EH (cell line): ENCODE measurements at places on chromosomes 7 and 10.

DNA sequence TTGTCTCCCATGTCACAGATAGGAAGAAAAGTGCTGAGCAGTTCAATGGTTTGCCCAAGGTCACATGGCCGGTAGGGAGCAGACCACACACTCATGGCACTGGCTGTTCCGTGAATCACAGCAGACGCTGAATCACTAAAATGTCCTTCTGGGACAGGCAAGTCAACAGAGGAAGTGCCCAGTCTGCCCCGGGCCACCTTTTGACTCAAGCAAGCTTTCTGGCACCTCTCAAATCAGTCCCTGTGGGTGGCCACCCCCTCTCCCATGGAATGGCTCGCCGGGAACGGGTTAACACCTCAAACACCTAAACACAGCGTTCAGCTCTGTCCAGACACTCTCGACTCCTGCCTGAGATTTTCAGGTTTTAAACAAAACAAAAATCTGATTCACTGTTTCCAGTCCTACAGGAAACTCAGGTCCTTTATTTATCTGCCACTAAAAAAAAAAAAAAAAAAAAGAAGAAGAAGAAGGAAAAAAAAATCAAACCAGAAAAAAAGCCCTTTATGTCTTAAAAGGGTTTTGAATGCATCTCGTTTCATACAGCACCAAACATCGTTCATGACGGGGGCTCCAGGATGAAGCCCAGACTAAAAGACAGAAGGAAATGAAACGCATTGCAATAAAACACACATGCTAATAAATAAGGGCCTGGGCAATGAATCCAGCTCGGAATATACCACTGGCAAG lies 15.5 kb downstream of the CARD11 start:
- peak; percentile 33 for DNase-seq

GRCh38 chr10:124837687-124838086 lies 36.1 kb downstream of the ABRAXAS2 start:
- no peak for DNase-seq

DNA sequence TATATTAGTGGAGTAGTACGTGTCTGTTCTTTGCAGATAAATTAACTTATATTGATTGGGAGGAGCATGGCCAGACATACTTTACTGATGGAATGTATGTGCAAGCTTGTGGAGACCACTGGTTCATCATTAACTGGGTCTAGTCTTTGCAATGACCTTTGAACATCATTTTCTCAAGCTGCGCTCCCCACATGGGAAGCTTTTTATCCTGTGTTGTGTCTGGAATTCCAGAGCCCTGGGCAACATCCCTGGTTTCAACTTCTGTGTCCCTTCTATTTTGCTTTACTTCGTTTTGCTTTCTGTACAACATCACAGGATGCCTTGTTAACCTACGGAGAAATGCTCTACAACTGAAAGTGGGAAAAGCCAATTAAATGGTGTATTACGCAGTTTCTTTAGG lies 38.3 kb downstream of the MACROH2A2 start:
- no peak for DNase-seq

DNA sequence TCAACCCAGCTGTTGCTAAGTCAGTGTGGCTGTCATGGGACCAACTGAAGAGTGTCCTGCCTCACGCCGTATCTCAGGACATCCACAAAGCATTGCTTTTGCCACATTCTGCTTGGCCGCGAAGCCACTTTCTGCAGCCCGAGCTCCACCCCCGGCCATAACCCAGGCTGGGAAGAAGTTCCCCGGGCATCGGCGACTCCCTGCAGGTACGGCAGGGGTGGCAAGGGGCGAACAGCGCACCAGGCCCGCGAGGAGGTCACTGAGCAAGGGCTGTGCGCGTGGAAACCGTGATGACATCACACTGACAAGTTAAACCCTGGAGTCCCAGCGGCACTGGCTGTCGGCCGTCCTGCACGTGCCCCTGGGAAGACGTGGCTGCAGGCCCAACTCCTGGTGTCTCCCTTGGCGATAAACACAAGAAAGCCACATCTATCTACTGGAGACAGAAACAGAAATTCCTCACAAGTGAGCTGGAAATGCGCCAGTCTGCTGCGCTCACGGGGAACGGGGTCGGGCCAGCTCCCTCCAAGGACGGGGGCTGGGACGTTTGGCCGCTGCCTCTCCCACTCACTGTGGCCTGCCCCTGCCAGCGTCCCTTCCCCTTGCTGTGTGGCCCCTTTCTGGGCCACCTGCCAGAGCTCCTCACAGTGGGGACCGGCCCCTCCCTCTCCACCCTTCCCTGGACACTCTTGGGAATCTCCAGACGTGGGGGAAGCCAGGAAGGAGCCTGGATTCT lies 326.3 kb downstream of the DNAJB6 start:
- DNase-seq = no peak

- DNase-seq = no peak
Observed at GRCh38 chr7:8618441-8619070, 185.1 kb downstream of the NXPH1 start.

- DNase-seq = no peak
Observed at GRCh38 chr10:81981724-81982123, 106.7 kb downstream of the NRG3 start.

DNA sequence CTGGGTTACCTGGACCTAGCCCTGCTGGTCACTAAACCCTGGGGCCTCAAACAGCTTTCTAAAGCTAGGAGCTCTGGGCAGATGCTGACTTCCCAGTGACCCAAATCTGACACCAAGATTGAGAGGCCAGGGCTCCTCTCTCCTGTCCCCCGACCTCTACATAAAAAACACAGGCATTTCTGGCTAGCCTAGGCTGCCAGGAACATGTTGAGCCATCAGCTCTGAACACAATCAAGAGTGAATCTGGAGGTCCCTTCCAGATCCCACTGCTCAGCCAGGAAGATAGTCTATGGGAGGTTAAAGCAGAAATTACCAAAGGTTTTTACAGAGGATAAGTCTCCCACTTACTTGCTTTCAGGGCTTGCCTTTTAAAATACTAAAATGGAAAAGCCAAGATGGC lies 22.1 kb upstream of the PDE1C start:
- no peak for DNase-seq

DNA sequence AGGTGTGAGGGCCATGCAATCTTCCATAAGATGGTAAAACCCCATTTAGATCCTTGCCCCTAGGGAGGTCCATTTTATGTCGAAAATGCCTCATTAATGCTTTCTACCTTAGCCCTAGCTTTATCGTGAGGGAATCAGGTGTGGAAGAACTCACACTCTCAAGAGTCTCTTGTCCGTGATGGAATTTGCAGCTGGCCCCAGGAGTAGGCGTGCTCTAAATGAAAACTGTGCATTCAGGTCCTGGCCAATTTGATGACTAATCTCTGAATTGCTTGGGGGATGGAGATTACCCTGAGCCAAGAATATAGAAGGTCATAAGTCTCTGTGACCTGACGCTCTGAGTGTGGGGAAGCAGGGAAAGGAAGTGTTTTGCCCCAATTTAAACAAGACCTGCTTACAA lies 6.6 kb downstream of the C10orf90 start:
- peak; percentile 4 for DNase-seq

DNA sequence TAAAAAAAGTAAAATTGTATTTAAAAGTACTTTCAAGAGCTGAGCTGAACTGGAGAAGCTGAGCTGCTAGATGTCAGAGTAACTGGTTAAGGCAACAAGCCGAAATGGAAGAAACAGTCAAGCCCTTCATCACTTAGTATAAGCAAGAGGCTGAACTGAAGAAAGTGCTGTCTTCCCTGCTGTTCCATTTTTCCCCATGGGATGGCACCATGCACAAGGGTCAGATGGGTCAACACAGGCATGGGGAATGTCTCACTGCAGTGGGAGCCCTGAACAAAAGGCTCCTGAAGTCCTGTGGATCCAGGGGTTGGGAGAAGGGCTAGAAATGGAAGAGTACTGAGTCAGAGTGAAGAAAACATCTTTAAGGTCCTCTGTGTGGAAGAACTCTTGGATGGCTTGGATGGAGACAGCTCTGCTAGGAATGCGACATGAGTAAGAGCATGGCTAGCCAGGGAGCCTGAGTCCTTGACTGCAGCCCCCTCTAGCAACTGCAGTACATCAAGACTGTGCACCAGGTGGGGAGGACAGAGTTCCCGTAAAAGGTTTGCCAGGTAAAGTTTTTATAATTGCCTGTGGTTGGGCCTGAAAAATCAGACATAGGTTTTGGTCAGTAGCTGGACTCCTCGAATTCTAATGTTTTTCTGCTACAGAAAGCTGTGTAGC lies 348.3 kb downstream of the GPR158 start:
- no peak for DNase-seq

GRCh38 chr10:6603142-6604125 lies 23.4 kb upstream of the PRKCQ start:
- DNase-seq = no peak

DNA sequence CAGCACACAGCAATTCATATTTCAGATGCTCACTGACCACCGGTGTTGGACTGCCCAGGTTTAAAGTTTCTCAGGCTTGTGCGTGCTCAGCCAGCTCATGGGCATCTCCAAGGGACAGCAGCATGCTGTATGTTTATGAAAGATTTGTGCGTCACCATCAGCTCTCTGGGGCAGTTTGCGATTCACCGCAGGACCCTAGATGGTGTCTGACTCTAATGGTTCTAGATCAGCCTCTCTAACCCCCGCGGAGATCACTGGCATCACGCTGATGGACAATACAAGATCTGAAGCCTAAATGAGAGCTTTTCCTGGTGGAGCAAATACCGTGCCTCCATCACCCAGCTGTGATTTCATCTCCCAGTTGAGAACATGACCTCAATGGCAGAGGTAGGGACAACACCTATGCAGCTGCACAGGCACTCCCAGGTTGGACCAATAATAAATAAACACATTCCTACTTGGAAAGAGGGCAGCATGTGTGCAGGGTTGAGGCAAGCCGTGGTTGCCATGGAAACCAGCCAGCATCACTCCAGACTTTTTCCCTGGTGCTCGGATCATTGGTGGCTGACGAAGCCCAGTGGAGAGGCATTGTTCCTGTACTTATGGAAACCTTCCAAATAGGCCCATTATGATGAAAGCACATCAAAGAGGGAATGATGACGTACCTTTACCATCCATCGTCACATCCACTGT lies 253.6 kb downstream of the KCNMA1 start:
- no peak for DNase-seq
